Esophagus (tissue), 2 donors: ENCODE measurements at places on chromosomes 2 and 18. TPM values are rescaled to one million over a fixed set of nuclear protein-coding genes. Genes with fewer than 3 reads are reported as not detected.

Gene POTEC
- polyA plus RNA-seq, result not detected

Gene FAM228A
- 0.16 TPM for polyA plus RNA-seq

Gene SPHKAP
- not detected for polyA plus RNA-seq

Gene NT5DC4
- not detected for polyA plus RNA-seq

Gene STON1
- polyA plus RNA-seq, result 3.8 TPM

Gene STK39
- 24.7 TPM for polyA plus RNA-seq

Gene KANSL1L
- polyA plus RNA-seq, result 2.7 TPM

Gene APOB
- 0.02 TPM for polyA plus RNA-seq

Gene CDK15
- polyA plus RNA-seq, result 0.05 TPM

Gene ANKRD30B
- polyA plus RNA-seq, result not detected

Gene ZSWIM2
- polyA plus RNA-seq, result not detected

Gene CAPN10
- polyA plus RNA-seq, result 28.4 TPM

Gene RAPGEF4
- polyA plus RNA-seq, result 1.7 TPM

Gene INO80B
- polyA plus RNA-seq, result 33.4 TPM

Gene LHCGR
- polyA plus RNA-seq, result 0.59 TPM

Gene SKA1
- polyA plus RNA-seq, result 2.4 TPM

Gene FBXO15
- 0.41 TPM for polyA plus RNA-seq

Gene TNFAIP6
- polyA plus RNA-seq, result 0.51 TPM

Gene MAPK4
- polyA plus RNA-seq, result 0.16 TPM

Gene TRIM43
- polyA plus RNA-seq, result not detected

Gene TLX2
- not detected for polyA plus RNA-seq

Gene CRYBA2
- polyA plus RNA-seq, result 0.49 TPM

Gene DSG1
- polyA plus RNA-seq, result 8.4 TPM

Gene FOXI3
- not detected for polyA plus RNA-seq

Gene ZNF804A
- not detected for polyA plus RNA-seq
